Globus pallidus (tissue), 1 donor: ENCODE measurements at places on chromosomes 2 and 18.

DNA sequence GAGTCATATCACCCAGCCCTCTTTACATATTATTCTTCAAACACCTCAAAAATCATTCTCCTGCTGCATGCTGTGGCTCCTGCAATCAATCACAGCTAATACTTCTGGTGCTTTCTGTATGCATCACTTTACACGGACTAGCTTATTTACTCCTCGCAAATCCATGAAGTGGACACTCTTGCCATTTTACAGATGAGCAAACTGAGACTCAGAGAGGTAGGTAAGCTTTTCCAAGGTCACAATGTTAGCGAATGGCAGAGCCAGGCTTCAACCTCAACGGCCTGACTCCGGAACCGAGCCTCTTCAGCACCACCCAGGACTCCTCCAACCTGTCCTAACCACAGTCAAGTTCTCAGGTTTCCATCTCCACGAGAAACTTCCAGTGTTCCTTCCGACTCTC lies 36.8 kb downstream of the TCF4 start:
- no peak for DNase-seq

DNA sequence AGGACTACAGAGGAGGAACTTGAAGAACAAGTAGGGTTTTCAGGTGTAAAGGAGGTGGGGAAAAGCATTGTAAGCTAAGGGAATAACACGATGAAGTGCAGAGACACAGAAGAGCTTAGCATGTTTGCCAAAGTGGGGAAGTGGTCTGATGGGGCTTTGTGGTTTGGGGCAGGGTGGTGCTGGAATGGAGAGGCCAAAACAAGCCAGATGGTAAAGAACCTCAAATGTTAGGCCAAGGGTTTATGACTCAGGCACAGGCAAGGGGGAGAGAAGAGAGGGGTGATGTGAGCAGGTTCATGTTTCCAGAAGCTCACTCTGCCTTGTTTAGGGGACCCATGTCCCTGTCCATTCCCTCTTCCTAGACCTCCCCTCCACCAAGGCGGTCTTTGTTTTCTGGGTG lies 104.5 kb upstream of the YWHAQ start:
- no peak for DNase-seq

DNA sequence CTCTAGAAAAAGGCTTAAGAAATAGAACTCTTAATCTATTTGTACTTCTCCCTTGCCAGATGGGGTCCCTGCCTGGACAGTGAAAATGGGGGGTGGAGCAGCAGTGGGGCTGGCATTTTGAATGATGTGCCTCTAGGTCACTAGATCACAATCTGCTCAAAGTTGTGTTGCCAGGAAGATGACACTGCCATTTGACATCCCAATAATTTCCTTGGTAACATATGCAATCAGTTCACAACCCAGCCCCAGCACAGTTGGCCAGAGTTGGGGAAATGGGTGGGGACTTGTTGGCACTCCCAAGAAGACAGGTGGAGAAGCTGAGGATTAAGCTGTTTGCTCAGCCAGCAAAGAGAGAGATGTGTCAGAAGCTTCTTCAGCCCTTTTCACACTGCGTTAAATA lies 558.3 kb upstream of the KLHL29 start:
- no peak for DNase-seq

DNA sequence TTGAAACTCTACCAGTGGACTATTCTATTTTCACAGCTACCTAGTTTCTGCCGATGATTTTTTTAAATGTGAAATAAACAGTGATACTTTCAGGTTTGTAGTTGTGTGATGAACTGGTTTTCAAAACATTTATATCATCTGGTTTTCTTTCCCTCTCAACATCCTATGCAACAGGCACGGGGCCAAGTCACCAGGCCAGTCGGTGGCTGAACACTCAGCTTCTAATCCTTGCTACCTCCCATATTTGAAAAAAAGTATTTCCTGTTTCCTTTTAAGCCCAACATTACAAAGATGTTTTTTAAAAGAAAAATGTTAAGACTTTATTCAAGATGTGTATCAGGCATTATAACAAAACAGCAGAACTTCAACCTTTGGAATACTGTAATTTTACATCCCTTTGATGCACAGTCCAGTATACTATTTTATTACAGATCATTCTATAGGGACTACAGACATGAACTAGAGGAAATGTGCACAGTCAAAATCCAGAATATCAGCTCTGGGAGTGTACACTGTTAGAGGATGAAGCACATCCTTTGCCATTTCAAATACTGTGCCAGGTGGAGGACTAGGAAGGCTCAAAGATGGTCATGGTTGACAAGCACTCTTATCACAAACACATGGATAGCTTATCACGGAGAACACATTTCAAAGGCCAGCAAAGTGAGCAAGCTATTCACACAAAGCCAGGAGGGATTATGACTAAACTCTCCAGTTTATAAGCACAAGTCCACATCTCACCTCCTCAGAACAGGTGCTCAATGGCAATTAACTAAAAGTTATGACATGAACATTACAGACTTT lies 14.6 kb downstream of the MRPL35 start:
- DNase-seq: no peak

DNA sequence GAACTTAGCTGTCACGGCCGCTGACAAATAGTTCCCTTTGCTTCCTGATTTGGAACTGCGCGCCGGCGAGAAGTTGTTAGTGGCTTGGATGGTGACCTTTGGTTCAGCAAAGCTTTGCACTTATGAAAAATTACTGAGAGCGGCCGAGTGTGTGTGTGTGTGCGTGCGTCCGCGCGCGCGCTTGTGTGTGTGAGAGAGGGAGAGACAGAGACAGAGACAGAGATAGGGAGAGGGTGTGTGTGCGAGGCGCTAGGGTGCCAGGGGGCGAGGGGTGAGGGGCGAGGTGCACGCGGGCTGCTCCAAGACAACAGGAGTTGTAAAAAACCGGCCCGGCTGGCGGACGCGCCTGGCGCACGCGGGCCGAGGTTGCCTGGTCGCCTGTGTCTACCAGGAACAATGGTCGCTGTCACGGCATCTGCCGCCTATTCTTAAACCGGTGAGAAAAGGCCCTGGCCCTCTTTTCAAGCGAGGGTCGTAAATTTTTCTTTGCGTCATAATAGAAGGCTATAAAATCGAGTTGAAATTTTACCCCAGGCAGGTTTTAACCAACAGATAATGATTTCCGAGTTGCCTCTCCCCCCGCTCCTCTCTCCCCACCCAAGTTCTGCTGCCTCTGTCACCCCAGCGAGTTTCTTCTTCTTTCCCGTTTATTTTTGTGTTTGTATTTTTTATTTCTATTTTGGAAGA lies 535 bp downstream of the HOXD3 start:
- no peak for DNase-seq

GRCh38 chr2:180705122-180705521 lies 275.3 kb upstream of the UBE2E3 start:
- DNase-seq: no peak

DNA sequence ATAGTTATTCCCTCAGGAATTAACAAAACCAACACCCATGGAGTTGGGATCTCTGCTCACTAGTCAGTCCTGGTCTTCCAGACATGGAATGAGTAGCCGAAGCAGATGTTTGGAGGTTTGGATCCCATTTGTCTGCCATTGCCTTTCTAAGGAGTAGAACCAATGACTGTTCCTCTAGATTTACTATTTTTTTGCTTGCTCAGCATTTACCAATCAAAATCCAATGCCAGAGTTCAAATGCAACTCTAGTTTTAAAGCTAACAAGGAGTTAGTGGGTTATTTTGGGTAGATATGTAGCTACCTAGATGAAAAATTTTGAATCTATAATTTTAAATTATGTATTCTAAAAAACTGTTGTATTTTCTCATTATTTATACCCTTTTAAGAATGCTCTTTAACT lies 62.6 kb downstream of the MALT1 start:
- no peak for DNase-seq

GRCh38 chr2:59032499-59032898 lies 791.4 kb upstream of the FANCL start:
- DNase-seq: no peak

- no peak for DNase-seq
Measured at GRCh38 chr18:76371301-76372203, 123.5 kb downstream of the ZNF516 start.

DNA sequence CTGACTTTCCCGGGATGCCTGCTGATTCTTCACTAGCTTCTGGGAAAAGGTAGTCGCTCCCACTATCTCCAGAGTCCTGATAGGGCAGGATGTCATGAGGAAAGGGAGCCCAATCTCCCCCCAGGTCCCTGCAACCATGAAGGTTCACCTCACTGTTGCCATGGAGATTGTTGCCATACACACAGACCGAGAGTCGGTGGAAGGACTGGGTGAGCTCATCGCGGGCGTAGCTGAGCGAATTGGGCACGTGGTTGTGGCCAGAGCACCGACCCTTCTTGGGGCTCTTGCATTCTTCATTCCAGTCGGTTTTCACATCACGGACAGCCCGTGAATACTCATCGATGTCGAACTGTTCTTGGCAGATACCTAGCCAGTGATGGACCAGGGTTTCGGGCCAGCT lies 97.4 kb downstream of the MEP1B start:
- DNase-seq: no peak

- peak; percentile 5 for DNase-seq
Measured at GRCh38 chr2:223459328-223459939, 142.7 kb downstream of the SCG2 start.

DNA sequence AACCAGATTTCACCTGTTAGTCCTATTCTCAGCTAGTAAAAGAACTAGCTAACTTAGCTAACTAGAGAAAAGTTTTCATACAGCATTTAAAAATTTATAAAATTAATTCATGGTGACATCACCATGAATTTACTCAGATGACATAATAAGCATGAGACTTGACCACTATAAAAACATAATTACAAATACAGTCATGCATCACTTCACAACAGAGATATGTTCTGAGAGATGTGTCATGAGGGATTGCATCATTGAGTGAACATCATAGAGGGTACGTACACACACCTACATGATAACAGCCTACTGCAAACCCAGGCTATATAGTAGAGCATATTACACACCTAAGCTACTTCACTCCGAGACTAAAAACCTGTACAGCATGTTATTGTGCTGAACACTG lies 481.3 kb upstream of the CHAC2 start:
- no peak for DNase-seq

GRCh38 chr18:45639408-45639807 lies 24.1 kb downstream of the SLC14A2 start:
- no peak for DNase-seq

- no peak for DNase-seq
Measured at GRCh38 chr2:2286592-2286991, 44.5 kb downstream of the MYT1L start.

DNA sequence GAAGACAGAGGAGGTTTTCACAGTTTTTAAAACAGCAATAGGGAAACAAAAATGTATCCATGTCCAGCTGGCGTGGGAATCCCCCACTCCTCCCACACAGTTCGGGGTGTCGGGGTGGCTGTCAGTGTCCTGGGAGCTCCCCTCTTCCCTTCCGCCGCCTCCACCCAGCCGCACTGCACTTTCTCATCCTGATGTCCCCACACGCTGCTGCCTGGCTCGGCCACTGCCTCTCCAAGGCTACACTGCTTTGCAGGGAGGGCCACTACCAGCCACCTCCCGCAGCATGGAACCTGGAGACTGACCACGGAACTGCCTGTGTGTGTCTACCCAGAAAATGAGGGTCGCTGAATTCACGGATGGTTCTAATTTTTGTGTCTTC lies 138.7 kb upstream of the CTDP1 start:
- DNase-seq: no peak

GRCh38 chr18:69469444-69469919 lies 68.8 kb downstream of the DOK6 start:
- no peak for DNase-seq

- DNase-seq: no peak
Measured at GRCh38 chr2:195006856-195007255, 650.2 kb upstream of the SLC39A10 start.

DNA sequence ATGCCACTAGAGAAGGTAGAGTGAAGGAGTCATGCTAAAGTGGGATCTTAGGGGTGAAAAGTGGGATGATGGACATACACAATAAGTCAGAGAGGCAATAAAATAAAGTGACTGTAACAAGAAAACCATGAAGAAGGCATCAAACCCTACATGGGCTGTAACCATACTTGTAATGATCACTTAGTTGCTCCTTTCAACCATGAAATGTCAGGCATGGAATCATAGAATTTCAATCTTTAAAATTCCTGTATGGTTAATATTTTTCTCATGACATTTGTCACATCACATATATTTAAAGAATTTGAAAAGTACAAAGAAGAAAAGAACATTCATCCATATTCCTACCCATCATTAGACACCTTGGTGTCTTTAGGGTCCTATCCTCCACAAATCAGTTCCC lies 20.9 kb upstream of the SETBP1 start:
- DNase-seq: no peak

GRCh38 chr2:26976237-26976636 lies 5.8 kb downstream of the MAPRE3 start:
- no peak for DNase-seq

DNA sequence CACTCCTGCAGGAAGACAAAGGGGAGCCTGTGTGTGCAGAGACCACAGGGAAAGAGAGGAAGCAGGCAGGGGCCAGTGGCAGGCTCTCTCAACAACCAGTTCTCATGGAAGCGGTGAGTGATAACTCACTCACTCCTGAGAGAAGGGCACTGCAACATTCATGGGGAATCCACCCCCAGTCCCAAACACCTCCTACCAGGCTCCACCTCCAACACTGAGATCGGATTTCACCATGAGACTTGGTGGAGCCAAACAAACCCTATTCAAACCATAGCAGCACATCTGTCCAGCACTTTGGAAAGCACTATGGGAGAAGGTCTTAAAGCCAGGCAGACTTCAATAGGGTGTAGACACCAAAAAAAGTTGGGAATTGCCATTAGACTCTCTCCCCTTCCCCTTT lies 345.7 kb upstream of the SPRED2 start:
- DNase-seq: no peak

- DNase-seq: no peak
Measured at GRCh38 chr2:49577041-49577440, 422.7 kb upstream of the FSHR start.

DNA sequence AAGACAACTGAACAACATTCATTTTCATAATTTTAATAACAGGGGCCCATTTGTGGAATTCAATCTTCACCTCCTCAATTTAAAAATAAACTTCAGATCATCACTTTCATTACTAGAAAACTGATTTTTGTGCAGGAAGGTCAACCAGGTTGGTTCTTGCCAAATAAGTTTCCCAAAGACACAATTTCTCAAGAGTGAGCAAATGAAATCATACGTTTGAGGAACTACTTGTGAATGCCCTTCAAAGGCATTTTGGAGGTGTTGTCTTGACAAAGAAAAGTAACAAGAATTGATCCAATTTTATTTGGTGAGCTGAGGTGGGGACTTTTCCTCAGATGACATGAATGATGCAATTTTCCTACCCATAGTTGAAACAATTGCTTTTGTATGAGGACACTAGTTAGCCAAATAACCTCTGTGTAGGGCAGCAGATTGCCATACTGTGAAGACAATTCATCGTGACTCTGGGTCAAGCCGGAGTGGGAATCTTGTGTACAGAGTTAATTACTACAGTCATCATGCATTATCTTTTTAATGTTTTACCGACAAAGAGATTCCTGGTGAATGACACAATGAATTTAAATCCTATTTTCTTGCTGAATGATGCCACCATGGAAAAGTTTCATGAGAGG lies 121.8 kb downstream of the TGFA start:
- no peak for DNase-seq
